ENCODE measurements at places on chromosomes 3 and 15. TPM values are rescaled to one million over a fixed set of nuclear protein-coding genes. Genes with fewer than 3 reads are reported as not detected.

ZIC4 gene
- total RNA-seq, result 0.20 TPM

ZNF660 gene
- total RNA-seq, result 5.6 TPM

LYZL4 gene
- total RNA-seq, result 0.32 TPM

CD86 gene
- 10.5 TPM for total RNA-seq

SCN5A gene
- 0.20 TPM for total RNA-seq

PLCH1 gene
- total RNA-seq, result 8.0 TPM

PPARG gene
- total RNA-seq, result 13.0 TPM

MYH15 gene
- total RNA-seq, result not detected

FBXO40 gene
- total RNA-seq, result 0.03 TPM

ACKR4 gene
- total RNA-seq, result 4.2 TPM

ARGFX gene
- total RNA-seq, result not detected
